ENCODE measurements at places on chromosomes 7 and 10.

GRCh38 chr7:121084748-121085336 lies 96.3 kb downstream of the CPED1 start:
- no peaks in the 10 kb centered on the region for H3K27me3 ChIP-seq
- no peaks in the 10 kb centered on the region for H3K36me3 ChIP-seq
- no peak overlapping the region for H3K4me3 ChIP-seq

- H3K27ac ChIP-seq = no peak overlapping the region
- no peaks in the 10 kb centered on the region for H3K36me3 ChIP-seq
- no peak for DNase-seq
- no peak overlapping the region for H3K4me3 ChIP-seq
- H3K27me3 ChIP-seq = no peaks in the 10 kb centered on the region
Observed at GRCh38 chr10:89078724-89079672, 88.4 kb downstream of the FAS start.

DNA sequence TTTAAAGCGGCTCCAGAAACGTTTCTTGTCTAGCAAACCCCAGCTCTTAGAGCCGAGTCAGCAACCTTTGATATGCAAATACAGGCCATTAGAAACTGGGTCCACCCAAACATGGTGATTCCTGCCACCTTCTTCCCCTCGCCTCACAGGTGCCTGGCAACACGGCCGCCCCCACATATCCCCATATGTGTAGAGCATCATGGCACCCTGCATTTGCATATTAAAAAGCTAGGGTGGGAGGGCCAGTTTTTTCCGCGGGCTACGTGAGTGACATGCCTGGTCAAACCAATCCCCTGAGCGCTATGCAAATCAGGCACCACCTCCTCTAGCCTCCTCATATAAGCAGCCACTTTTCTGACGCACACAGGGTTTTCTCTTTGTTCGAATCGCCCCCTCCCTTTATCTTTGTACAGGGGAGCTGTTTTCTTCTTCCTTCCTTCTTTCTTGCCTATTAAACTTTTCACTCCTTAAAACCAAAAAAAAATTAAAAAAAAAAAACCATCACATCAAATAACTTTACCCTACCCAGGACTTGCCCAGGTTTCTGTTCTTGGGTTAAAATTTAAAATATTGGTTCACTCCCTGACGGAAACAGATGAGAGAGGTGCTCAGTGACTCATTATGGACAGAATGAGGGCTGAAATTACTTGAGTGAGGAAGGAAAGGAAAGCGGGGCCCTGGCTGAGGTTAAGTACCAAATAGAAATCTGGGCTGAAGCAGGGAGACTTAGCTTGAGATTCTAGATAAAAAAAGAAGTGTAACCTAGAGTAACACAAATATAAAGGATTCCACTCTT lies 59.8 kb downstream of the COA1 start:
- peaks cover 58% of the 10 kb centered on the region for H3K36me3 ChIP-seq
- peak overlapping the region; percentile 97 for H3K27ac ChIP-seq
- H3K4me3 ChIP-seq = peak overlapping the region; percentile 56
- no peaks in the 10 kb centered on the region for H3K27me3 ChIP-seq

GRCh38 chr7:45196374-45196773 lies 38.8 kb downstream of the RAMP3 start:
- no peaks in the 10 kb centered on the region for H3K4me1 ChIP-seq
- H3K27me3 ChIP-seq = peaks cover 2% of the 10 kb centered on the region
- no peaks in the 10 kb centered on the region for H3K36me3 ChIP-seq
- no peak overlapping the region for H3K27ac ChIP-seq
- DNase-seq = no peak
- H3K4me3 ChIP-seq = no peak overlapping the region

GRCh38 chr7:29296421-29296820 lies 101.8 kb downstream of the CHN2 start:
- H3K27me3 ChIP-seq = no peaks in the 10 kb centered on the region
- no peak for DNase-seq
- H3K4me3 ChIP-seq = no peak overlapping the region
- H3K36me3 ChIP-seq = no peaks in the 10 kb centered on the region
- peak overlapping the region; percentile 92 for H3K27ac ChIP-seq

- no peak for DNase-seq
- no peak overlapping the region for H3K27ac ChIP-seq
- H3K4me3 ChIP-seq = no peak overlapping the region
- no peaks in the 10 kb centered on the region for H3K4me1 ChIP-seq
- no peaks in the 10 kb centered on the region for H3K36me3 ChIP-seq
- no peaks in the 10 kb centered on the region for H3K27me3 ChIP-seq
Observed at GRCh38 chr7:15424468-15424867, 137.3 kb downstream of the AGMO start.

- H3K4me3 ChIP-seq = peak overlapping the region; percentile 93
- H3K4me1 ChIP-seq = peaks cover 19% of the 10 kb centered on the region
Observed at GRCh38 chr10:27241010-27241651, 534 bp upstream of the ACBD5 start.

DNA sequence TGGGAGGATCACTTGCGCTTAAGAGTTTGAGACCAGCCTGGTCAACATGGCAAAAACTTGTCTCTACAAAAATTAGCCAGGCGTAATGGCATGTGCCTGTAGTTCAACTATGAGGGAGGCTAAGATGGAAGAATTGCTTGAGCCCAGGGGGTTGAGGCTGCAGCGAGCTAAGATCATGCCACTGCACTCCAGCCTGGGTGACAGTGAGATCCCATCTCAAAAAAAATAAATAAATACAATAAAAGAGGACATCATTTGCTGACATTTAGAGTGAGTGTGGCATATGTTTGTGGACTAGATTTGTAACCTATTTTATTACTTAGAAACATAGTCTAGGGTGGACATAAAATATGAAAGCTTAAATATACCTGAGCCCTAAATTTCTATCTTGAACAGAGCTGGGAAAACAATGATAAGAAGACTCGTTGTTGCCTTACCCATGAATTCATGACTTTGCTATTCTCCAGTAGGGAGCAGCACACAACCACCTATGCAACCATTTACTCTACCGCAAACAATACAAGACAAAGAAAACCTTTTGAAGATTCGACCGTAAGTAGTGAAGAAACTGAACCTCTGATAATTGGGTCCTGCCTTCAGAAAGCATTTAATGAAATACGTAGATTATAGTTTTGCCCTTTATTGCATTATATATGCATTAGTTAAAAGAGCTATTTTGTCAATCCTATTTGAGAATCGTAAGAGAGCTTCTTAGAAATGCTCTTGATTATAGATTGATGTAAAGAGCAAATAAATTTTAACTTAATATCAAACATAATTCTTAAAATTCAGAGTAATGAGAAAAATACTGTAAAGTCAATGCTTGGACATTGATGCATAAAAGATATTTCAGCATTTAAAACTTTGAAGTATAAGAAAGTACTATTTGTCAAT lies 83.5 kb downstream of the GNAT3 start:
- H3K27me3 ChIP-seq = no peaks in the 10 kb centered on the region
- H3K27ac ChIP-seq = no peak overlapping the region
- H3K36me3 ChIP-seq = no peaks in the 10 kb centered on the region
- peaks cover 15% of the 10 kb centered on the region for H3K4me1 ChIP-seq
- DNase-seq = peak; percentile 12

DNA sequence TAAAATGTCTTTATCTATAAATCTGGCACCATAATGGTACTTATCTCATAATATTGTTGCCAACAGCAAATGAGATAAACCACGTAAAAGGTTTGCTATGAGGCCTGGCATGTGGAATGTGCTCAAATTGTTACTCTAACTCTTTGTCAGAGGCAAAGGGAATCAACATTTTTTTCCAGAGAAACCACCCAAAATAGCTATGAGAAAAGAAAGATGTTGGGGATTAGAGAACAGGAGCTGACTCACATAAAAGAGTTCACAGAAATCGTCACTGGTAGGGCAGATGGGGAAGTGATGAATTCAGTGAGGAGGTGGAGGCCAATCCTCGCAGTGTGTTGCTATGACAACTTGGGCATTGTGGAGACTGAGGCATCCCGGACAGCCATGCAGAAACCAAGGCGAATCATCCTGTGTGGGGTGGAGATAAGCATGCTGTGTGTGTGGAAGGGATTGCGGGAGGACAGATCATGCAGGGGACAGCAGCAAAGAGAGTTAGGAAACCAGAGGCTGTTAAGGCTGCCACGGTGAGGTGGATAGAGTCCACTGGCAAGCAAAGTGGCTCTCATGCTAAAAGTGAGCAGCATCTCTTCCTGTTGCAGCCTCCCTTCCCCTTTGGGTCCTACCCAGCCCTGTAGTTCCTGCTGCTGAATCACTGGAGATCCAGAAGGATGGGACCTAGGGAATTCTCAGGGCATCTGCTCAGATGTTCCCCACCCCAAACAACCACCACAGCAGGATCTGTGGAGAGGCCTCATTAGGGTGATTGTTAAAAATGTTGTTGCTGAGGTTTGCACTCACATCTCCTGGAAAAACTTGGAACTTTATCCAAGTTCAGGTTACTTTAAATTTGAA lies 103.9 kb downstream of the CUBN start:
- H3K27me3 ChIP-seq = no peaks in the 10 kb centered on the region
- H3K4me3 ChIP-seq = no peak overlapping the region
- no peak for DNase-seq
- H3K36me3 ChIP-seq = no peaks in the 10 kb centered on the region
- H3K27ac ChIP-seq = no peak overlapping the region
- peaks cover 41% of the 10 kb centered on the region for H3K4me1 ChIP-seq

DNA sequence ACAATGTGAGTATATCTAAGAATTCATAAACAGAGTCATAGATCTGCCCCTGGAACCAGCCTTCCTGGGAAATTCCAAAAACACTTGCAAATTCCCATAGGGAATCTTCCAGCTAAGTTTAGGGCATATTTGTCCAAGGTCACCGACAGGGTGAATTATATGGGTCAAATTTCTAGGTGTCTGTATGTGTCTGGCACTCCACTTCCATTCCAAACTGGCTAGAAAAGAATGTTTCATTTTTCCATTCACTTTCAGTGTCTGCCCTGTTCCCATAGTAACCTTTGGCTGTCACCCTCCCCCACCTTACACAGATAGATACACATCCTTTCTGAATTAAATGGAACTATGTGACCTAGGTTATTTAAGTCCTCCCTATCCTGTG lies 230.9 kb downstream of the CREB5 start:
- H3K27ac ChIP-seq = 0 out of 2 replicates have a peak overlapping the region, but pooled peaks have one; percentile 17
- no peaks in the 10 kb centered on the region for H3K27me3 ChIP-seq
- peaks cover 19% of the 10 kb centered on the region for H3K4me1 ChIP-seq
- H3K4me3 ChIP-seq = no peak overlapping the region
- no peak for DNase-seq
